Activated T-cell treated with anti-CD3 and anti-CD28 coated beads, Interleukin-2, amount 50 U/mL, for 1 hour (primary cell): ENCODE measurements at places on chromosomes 4 and X.

GRCh38 chr4:86014599-86014998 is 345.3 kb downstream of the MAPK10 start:
- DNase-seq, result no peak

- no peak for DNase-seq
Observed at GRCh38 chr4:2269206-2269531, 7.3 kb upstream of the MXD4 start.

DNA sequence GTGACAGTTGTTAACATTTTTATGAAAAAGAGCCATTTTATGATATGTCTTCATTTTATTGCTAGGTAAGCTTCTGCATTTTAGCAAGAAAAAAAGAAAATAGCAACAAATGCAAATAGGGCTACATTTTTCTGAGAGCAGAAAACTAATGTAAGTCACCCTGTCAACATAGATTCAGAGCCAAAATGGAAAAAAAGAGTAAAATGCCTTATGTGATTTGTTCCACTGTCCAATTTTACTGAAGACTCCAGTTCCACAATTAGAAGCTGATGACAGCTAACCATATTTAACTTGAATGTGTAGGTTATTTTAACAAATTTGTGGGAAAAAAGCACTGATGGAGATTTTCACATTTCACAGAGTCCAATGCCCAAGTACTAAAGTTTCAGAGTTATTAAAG is 772.3 kb downstream of the FAT4 start:
- no peak for DNase-seq

GRCh38 chr4:41541687-41542094 is 3.7 kb downstream of the LIMCH1 start:
- no peak for DNase-seq

GRCh38 chr4:5036239-5036638 is 15.0 kb upstream of the STK32B start:
- no peak for DNase-seq

DNA sequence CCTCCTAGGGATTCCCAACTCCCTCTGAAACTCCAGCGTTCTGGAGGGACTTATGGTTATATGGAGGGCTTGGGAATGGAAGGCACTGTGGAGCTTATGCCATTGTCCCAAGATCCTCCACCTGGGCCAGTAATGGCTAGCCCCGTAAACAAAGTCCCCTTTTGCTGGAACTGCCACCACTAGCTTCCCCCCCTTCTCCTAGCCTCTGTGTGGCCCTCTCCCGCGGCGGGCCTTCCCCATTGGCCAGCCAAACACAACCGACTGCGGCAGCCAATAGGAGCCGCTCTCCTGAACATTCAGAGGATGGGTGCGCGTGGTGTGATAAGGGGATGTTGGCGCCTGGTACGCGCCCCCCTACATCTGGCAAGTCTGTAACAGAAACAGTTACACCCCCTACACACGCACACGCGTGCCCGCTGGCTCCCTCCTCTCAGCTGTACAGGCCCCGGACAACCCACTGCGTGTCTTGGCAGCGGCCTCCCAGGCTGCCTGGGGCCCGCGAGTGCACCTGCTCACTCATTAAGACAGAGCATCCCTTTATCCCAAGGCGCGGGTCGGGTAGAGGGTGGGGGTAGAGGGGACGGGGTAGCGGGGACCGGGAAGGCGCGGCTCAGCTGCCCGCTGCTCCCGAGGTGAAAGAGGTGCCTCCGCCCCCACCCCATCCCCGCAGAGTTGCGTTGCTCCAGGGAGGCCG is 863 bp upstream of the RAB33A start:
- peak; percentile 65 for DNase-seq

GRCh38 chrX:153392642-153393321 is 8.4 kb downstream of the PNMA6E start:
- DNase-seq, result no peak

- DNase-seq, result no peak
Observed at GRCh38 chrX:12301288-12301687, 163.0 kb downstream of the FRMPD4 start.

- no peak for DNase-seq
Observed at GRCh38 chr4:5465529-5465928, 242.8 kb downstream of the EVC2 start.

DNA sequence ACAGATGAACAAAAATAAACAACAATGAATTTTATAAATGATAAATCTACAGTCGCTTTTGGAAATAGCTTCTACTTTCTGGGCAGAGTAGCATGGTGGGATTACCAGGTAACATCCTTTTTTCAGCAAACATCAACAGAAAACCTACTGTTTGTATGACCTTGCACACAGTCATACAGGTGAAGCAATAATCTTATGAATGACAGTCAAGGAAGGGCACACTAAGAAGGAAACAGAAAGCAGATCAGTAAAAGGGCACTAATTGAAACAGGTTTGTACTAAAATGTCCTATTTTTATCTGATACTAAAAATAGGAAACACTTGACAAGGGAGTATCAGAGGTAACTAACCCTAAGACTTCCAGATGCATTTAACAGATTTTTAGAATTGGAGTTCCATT is 108.9 kb downstream of the DLG3 start:
- no peak for DNase-seq

DNA sequence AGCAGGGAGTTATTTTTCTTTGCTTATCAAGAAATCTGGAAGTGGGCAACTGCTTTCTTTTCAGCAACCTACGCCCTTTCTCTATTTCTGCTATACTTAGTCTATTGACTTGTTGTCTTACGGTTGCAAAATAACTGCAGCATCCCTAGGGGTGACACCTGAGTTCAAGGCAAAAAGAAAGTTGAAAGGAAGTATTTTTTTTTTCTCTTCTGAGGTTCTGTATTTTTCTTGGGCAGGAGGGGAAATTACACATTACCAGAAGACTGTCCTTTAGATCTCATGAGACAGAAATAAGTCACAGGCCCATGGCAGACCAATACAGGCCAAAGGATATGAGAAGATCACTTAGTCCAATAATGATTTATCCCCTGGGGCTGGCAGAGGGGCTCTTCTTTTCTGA is 204.7 kb upstream of the CASK start:
- DNase-seq, result no peak
